ENCODE measurements at places on chromosomes 12 and 14. TPM values are rescaled to one million over a fixed set of nuclear protein-coding genes. Genes with fewer than 3 reads are reported as not detected.

The CMKLR1 gene
- total RNA-seq = 0.13 TPM

The AMDHD1 gene
- total RNA-seq = 0.07 TPM

The DHRS2 gene
- 0.07 TPM for total RNA-seq

The TAS2R46 gene
- 1.6 TPM for total RNA-seq

The KLHDC1 gene
- 1.2 TPM for total RNA-seq

The CCDC196 gene
- not detected for total RNA-seq

The INSM2 gene
- not detected for total RNA-seq

The BCL11B gene
- total RNA-seq = 0.14 TPM

The TAS2R7 gene
- not detected for total RNA-seq

The SRRM4 gene
- total RNA-seq = not detected

Data from pulmonary artery endothelial cell (primary cell).